ENCODE measurements at places on chromosomes 5 and 9.
A peak's percentile ranks its signal among the peaks of the same experiment; 100 is the strongest.

DNA sequence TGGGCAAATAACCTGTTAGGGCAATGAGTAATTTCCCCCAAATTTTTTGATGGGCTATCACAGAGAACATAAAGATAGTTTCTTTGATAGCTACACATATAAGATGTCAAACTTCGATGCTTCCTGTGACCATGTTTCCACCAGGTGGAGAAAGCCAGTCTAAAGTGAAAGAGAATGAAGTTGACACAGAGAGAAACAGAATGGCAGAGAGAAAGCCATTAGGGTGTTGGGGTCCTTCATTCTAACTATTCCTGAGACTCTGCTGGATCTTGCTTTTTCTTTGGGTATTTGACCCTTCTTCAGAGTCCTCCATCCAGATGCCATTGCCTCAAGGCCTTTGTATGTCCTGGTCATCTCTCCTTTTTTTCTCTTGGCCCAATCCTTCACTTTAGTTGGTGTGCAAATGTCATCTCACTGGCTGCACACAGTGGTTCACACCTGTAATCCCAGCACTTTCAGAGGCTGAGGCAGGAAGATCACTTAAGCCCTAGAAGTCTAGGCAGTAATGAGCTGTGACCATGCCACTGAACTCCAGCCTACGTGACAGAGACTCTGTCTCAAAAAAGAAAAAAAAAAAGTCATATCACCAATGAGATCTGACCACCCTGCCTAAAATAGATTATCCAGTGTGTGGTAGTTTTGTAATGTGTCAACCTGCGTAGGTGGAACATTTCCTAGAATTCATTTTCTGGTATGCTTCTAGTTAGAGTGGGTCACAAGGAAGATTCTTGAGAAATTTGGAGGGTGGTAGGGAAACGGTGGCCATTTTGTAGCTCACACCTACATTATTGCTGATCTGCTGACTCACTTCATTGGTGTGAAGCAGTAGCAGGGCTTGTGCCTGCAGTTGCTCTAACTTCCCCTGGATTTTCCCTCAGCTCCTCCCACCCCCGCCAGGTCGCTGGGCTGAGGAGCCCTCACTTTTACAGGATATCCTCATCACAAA is 20.8 kb upstream of the KIF2A start:
- peak; percentile 41 for DNase-seq

GRCh38 chr5:72281764-72282499 is 38.1 kb downstream of the MRPS27 start:
- DNase-seq, result no peak

DNA sequence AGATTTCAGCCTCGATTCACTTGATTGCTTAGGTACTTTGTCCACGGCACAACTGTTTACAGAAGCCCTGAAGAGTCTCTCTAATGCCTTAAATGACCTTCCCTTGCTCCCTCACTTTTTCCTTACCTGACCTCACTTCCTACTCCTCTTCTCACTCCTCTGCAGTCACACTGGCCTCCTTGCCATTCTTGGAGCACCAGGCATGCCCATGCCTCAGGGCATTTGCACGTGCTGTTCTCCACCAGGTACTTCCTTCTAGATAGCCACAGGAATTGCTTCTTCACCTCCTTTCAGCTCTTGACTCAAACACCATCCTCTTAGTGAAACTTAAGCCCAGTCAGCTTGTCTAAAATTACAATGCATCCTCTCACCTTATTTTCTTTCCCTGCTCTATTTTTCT is 52.4 kb upstream of the TRAF1 start:
- no peak for DNase-seq

- no peak for DNase-seq
These were observed 602.7 kb upstream of the SEMA6A start for GRCh38 chr5:117177302-117177701.

DNA sequence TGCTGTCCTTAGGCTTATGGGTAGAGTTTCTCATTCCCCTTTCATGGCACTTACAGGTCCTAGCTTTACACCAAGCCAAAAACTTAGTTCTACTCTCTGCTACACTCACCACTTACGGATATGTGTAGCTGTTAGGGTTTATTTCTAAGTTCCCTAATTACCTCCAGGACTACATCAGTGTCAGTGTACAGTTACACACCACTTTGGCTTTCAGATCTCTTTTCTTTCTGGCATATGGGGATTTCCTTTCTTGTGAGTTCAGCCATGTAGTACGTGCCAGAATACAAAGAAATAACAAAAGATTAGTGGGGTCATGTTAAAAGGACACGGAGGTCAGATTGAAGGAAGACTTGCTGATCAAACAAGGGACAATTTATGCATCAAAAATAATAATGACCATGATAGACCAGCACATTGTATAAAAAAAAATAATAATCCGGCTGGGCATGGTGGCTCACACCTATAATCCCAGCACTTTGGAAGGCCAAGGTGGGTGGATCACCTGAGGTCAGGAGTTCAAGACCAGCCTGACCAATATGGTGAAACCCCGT is 41.8 kb downstream of the LYRM7 start:
- no peak for DNase-seq

DNA sequence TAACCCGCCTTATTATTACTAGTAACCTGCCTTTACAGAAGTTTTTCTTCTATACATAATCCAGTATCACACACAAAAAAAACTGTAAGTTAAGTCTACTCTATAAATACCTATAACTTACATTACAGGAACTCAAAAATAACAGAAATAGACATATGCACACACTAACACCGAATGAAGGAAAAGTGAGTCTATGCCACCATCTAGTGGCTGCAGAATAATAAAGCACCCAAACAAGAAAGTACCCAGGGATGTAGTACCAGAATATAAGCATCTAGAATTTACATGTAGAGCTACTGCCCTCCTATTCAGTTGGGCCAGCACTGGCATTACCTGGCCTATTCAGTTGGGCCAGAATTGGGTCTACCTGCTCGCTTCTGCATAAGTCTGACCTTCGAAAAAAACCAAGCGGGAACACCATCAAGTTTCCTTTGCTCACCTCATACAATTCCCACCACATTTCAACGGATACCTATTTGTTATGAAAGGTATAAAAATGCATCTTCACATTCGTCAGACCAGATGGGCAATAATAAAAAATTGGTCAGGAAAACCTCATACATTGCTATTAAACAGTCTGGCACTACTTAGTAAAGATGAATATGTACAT is 4.0 kb upstream of the NIPSNAP3A start:
- DNase-seq, result no peak

GRCh38 chr5:98772415-98773213 is 849 bp upstream of the RGMB start:
- peak; percentile 47 for DNase-seq

DNA sequence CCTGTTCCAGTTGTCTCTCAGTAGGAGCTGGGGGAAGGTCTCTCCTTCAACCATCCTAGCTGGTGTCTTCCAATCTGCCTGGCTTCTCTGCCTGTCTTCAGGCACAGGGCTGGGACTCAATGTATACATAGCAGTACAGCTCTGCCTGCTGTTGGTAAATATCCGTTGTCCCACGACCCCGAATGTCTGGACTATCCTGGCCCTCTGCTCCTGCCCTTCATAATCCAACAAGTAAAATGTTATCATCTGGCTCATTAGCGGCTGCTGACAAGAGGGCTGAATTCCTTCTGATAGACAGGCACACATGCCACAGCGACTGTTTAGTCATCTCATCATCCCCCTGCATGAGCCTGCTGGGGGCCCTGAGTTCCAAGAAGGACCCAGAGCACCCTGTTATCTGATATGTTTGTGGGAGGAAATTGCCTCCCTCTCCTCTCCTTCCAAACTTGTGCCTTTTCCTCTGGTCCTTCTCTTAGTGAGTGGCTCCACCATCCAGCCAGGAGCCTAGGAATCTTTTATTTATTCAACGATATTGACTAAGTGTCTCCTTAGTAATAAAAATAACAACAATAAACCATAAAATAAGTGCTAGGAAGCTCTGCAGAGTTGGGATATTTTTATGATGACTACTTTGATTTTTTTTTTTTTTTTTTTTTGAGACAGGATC is 29.5 kb upstream of the TGFBR1 start:
- no peak for DNase-seq

GRCh38 chr5:9545992-9546851 is at the start of gene SEMA5A:
TSS of gene SEMA5A (minus strand) at chr5:9546075. CDS start at chr5:9379946, 166,129 bp downstream.
- DNase-seq, result peak; percentile 16

DNA sequence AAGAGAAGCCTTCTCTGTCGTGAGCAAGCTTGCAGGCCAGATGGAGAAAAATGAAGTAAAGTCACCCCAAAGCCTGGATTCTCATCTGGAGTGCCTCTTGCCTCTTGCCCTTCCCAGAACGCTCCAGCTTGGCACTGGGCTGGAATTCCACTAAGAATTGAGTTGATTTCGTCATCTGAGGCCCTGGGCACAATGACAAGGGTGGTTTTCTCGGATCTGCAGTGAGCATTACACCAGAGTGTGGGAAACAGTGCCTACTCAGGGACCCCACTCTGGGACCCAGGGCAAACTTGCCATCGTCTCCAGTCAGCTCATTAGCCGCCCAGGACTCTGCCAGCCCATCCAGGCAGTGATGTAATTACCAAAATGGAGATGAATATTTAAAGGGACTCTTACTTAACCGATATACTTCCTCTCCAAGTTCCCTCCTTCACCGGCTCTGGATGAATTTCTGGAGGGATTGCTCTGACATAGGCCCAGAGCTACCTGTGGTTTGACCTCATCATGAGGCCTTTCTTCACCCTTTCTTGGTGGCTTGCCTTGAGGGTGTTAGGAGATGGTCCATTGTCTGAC is 44.7 kb upstream of the LCP2 start:
- DNase-seq, result no peak

DNA sequence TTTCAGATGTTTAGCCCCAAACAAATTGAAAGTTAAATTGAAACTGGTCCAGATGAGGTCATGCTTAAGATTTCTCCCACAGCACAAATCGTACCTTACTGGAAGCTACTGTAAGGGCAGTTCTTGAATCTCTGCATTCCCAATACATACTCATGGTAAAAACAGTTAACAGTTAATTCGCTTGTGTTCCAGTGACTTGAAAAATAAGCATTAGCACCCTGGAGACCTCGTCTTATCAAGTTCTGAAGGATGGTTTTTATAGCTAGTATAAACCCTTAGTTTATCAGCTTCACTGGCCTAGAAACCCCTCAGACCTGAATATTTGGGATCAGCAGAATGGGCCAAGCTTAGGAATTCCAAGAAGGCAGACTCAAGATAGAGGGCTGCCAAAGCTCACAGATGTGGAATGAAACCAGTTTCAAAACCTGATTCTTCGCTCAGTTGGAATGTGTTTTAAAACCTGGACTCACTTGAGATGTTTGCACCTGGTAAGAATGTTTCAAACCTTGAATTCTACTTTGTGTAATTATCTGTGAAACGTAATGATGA is 103.6 kb downstream of the C9orf152 start:
- DNase-seq, result no peak

DNA sequence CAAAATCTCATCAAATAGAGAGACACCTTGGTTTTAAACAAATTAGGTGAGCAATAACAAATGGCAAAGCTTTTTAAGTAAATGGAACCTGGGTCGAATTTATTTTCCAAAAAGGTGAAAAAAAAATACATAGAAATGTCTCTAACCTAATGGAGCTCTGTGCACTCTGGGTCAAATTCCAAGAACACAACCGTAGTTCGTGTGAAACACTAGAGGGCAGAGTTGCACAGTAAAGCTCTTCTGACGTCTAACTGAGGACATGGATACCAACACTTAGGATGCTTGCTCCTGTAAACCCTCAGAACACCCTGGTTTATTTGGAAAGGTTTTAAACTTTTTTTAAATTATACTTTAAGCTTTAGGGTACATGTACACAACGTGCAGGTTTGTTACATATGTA is 18.9 kb downstream of the MARCHF11 start:
- no peak for DNase-seq

DNA sequence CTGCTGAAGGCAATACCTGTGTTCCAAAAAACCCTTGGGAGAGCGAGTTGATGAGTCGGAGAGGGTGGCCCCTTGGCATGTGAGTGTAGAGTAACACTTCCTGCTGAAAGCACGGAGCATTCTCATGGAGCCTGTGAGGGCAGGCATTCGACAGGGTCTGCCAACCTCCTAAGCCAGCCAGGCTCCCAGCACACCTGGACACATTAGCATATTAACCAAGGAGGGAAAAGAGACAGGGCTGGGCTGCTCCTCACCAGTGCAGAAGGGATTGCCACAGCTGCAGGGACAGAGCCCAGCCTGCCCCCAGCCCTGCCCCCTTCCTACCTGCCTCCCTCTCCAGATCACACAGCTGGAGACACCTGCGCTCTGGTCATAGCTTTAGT is 46.4 kb upstream of the SEMA4D start:
- DNase-seq, result no peak

- no peak for DNase-seq
These were observed 19.3 kb upstream of the APC start for GRCh38 chr5:112718344-112718743.

DNA sequence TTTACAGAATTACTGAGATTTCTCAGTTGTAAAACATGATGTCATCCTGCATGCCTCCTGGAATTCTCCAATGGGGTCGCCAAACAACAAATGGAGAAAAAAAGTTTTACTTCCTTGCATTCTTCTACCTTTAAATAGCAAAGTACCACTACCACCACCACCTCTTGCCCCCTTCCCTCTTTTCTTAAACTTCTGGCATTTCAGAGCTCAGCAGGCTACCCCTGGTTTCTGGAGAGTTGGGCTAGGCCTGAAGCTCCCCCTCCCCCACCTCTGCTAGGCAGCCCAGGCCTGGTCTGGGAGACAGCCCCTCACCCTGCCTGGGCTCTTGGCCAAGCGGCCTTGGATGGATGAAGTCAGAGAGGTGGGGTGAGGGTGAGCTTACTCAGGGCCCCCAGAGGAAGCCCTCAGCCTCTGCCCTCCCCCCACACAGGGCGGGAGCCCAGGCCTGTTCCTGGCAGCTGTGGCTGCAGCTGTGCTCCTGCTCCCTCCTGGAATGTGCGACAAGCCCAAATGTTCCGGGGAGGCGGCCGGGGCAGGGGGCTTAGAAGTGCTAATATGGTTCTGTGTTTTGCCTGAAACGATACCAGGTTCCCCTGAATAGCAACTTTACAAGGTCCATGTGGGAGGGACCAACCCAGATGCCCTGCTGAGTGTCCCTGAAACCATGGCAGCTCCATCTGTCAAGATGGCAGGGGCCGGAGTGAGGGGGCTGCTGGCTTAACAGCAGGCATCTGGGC is 6.0 kb upstream of the CCIN start:
- no peak for DNase-seq

Data from activated CD4-positive, alpha-beta T cell treated with anti-CD3 and anti-CD28 coated beads, Interleukin-2, amount 50 U/mL, for 4 hours (primary cell).